CD4-positive, alpha-beta T cell treated with Interleukin-1 beta for 1 hour (primary cell): ENCODE measurements at places on chromosomes 13 and 19.

DNA sequence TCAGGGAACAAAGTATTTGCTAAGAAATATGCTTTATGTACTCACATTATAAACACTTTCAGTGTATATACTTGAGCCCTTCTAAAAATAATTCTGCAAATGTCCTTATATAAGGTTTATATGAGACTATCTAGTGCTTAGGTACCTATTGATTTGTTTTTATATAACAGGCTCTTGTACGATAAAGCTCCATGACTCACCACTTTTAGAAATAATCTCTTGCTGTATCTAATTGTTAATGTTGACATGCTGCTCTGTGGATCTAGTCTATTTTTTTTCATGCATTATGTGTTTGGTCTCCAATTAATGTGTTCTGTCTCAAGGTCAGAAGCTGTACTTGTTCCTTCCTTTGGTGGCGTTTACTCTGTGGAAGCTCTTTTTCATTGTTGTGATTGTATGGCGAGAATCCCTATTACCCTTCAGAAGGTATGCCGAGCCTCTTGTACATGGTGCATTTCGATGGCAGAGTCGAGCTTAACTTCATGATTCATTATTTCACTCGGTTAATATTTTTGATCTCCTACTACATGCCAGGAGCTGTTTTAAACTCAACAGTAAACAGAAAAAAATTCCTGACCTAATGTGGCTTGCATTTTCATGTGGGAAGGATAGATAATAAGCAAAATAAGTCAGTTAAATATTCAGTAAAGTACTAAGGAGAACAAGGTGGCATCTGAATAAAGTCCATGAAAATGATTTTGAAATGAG, 361.6 kb downstream of the COG6 start:
- no peak for DNase-seq

DNA sequence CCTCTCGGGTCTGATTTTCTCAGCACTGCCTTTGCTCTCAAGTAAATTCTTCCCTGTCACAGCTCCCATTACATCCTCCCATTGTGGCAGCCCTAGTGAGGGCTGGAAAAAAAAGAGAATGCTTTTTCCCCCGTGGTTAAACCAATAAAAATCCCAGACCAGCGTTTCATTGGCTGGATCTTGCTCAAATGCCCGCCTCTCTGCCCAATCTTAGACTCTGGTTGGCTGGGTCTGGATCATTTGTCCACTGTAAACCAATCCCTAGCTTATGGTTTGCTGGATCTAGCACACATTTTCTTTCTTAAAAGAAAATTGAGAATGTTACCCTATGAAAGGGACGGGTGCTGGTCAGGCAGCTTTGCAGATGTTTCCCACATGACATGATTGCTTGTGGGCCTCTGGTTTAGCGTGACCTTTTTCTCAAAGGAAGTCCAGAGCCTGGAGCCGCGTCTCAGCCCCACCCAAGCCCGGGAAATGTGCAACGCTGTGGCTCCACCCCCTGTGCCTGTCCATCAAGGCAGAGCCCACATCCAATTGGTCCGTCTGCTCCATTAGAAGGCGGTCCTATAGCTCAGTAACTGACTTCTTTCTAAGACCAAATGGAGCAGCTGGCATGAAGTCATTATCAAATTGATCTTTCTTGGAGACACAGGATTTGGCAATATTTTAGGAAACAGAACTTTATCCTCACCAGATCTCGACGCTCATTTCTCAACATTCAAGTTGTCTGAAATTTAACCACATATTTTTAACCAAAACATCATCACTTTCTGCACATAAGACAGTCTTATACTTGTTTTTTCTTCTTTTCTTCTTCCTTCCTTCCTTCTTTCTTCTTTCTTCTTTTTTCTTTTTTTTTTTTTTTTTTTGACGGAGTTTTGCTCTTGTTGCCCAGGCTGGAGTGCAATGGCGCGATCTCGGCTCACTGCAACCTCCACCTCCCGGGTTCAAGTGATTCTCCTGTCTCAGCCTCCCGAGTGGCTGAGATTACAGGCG, 2.6 kb upstream of the MCEMP1 start:
- DNase-seq = no peak

GRCh38 chr19:3722443-3723109, 14.4 kb downstream of the TJP3 start:
- DNase-seq = no peak

GRCh38 chr19:14035706-14036105, 4.1 kb downstream of the IL27RA start:
- DNase-seq = no peak

GRCh38 chr19:41194157-41194552, 1.1 kb downstream of the CYP2S1 start:
- DNase-seq = no peak

GRCh38 chr19:48487948-48488347, 18.8 kb downstream of the CYTH2 start:
- no peak for DNase-seq

GRCh38 chr19:40466219-40466984, 399 bp upstream of the SPTBN4 start:
- peak; percentile 88 for DNase-seq

GRCh38 chr13:96525715-96526114, 435.8 kb downstream of the HS6ST3 start:
- no peak for DNase-seq

- DNase-seq = no peak
Measured at GRCh38 chr13:48220981-48221685, 11.9 kb upstream of the ITM2B start.

DNA sequence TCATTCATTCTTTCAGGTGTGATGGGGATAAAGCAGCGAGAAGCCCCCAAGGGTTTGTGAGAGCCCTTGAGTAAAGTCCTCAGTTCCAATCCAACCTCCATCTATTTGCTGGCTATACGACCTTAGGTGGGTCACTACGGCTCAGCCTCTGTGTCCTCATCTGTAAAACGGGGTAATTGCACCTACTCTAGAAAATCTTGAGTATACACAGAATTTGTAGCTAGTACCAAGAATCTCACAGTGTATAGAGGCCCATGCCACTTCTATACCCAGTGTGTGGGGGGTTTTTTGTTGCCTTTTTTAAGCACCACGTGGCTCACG, 406 bp upstream of the DNMT1 start:
- no peak for DNase-seq

DNA sequence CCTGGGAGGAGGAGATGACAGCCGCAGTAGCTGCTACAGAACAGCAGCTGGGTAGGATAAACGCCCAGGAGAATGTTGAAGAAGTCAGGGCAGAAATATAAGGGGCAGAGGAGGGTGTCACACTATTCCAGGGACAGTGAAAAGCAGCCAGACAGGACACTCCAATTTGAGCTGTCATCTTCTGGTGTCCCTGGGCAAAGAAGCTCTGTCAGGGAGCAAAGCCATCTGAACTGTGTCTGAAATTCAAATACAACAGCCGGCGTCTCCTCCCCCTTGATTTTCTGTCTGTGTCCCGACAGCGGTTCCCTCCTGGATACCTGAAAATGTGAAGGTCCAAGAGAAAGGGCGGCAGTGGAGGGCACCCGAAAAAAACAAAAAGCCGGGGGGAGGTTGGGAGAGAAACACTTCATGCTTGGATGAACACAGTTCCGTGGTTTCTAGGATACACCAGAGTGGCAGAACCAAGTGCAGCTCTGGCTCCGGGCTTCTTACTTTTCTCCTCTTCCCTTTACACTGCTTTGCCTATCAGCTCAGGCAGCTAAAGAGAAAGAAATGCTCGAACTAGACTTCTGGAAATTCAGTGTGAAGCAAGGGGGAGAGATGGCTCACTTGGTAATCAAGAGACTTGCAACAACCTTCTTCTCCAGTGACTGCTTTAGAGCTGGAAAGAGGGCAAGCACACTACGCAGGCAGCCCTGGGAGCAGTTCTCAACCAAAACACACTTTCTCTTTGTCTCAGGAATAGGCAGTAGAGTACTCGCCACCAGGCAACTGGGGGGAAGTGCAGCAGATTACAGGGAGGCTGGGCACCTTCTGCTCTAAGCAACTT, 465.6 kb downstream of the ITGBL1 start:
- DNase-seq = no peak

DNA sequence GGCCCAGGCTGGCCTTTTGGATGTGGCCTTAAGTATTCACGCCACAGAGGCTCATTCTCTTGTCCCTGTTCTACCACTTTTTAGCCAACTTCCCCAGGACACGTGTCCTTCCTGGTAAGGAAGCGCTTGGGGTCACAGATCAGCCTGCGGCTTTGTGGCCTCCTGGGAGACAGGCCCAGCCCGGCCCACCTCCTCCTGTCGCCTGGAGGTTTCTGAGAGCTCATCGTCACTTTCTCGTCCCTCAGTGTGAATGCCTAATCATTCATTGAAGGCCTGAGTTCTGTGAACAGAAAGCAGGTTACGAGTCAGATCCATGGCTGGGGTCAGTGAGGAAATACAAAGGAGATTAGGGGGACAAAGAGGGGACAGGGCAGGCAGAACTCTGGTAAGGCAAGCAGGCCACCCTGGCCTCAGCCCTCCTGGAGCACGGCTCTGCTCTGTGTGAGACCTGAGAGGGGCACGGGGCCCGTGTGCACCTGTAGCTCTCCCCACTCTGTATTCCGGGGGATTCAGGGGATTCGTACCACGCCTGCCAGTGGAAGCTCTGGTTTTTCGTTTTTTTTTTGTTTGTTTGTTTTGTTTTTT, 38.6 kb upstream of the TSHZ3 start:
- DNase-seq = no peak

- DNase-seq = no peak
Measured at GRCh38 chr13:80814541-80814940, 473.6 kb upstream of the SPRY2 start.

DNA sequence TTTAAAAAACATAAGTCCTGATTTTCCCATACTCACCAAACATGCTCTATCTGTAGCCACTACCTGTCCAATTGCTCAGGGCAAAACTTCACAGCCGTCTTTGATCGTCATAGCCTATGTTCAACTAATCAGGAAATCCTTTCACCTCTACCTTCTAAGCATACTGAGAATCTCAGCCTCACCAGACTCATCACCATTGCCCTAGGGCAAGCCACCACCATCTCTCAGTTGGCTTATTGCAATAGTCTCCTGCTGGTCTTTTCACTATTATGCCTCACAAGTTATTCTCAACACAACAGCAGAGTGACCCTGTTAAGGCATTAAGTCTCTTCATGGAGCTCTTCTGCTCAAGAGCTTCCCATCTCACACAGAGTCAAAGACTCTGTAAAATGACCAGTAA, 260.4 kb upstream of the MAB21L1 start:
- DNase-seq = no peak

- no peak for DNase-seq
Measured at GRCh38 chr13:93947651-93948050, 531.8 kb downstream of the DCT start.

GRCh38 chr13:110405597-110406450, 98.7 kb downstream of the COL4A2 start:
- DNase-seq = no peak

- DNase-seq = no peak
Measured at GRCh38 chr13:71663431-71663830, 203.6 kb downstream of the DACH1 start.

DNA sequence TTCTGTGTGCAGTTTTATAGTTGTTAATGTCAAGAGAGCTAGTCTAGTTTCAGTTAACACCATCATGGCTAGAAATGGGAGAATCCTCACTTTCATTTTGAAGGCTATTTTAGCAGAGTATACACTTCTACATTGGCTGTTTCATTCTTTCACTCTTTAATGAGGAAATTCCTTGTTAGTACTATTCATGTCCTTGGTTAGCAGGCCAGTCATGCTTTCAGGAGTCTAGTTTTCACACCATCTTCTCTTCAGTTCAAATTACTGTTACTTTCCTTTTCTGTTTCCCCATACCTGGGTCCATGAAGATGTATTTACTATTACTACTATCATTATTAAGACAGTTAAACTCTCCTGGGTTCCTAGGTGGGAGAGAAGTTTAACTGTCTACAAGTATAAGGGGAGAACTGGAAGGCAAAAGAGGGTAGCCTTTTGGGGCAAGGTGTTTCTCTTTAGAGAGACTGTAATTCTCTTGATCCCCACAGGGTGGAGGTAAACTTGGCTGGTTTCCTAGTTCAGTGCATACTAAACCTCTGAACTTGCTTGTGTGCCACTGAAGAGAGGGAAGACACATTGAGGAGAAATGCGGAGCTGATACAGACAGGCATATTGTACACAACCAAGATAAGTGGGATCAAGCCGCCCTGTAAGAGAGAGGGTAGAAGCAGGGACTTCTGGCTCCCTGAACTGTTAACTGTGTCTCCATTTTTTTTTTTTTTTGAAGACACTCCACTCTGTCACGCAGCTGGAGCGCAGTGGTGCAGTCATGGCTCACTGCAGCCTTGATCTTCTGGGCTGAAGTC, 41.3 kb upstream of the IGFL4 start:
- DNase-seq = peak; percentile 10

DNA sequence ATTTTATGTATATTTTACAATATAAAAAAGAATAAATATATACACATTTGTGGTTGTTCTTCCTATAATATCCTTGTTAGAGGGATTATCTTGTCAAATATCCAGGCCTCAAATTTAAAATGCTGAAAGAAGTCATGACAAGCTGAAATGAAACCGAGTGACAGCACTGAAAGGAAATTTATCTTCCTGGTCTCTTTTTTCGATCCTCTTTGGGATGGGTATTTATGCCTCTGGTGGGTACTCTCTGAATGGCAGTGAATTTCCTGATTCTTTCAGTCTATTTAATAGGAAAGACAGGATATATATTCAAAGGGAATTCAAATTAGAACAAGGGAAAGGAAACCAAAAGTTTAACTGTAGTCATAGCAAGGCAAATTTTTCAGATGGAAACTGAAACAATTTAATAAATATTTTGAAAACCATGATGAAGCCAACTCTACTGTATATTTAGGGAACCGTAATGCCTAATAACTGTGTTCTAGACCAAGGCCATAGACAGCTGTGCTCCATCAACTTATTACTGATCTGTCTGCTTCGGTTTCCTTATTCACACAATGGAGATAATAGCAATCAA, 97.9 kb downstream of the DLEU7 start:
- DNase-seq = no peak

DNA sequence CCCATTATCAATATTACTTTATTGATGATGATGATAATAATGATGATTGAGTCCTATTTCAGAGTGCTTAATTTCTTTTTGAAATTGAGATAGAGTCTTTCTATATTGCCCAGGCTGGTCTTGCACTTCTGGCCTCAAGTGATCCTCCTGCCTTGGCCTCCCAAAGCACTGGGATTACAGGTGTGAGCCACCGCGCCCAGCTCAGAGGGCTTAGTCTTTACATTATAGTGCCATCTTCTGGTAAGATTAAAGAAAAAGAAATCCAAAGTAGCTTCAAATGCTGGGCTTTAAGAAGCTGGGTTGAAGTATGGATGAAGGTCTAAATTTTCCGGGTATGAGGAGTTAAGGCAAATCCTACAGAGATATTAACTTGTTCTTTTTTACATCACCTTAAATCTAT, 3.4 kb upstream of the ZNF333 start:
- peak; percentile 37 for DNase-seq

DNA sequence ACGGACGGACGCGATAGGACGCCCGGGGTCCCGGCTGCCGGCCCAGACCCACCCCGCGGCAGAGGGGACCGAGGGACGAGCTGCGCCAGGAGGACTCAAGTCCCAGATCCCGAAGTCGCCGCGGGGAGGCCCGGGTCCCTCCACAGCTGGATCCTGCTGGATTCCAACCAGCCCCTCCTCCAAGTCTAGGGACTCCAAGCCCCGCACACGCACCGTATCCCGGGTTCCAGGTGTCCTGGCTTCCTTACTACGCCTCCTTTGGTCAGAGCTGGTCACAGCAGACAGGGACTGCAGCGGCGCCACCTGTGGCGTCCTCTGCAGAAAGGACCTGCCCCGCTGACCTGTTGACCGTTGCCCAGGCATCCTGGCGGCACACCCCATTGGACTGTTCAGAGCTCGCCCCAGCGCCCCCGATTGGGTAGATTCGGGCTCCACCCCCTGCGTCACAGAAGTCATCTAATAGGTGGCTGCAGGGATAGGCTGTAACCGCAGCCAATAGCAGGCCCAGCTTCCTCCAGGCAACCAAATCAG, 29.0 kb upstream of the ZNF709 start:
- no peak for DNase-seq
